ENCODE measurements at places on chromosomes 7 and 10.

GRCh38 chr7:106313966-106314365, 29.2 kb upstream of the NAMPT start:
- DNase-seq = no peak

GRCh38 chr10:30629653-30630052, at the start of gene LYZL2:
LYZL2 (minus strand) TSS chr10:30629753; CDS start chr10:30626915, 2,838 bp downstream.
- DNase-seq = no peak

DNA sequence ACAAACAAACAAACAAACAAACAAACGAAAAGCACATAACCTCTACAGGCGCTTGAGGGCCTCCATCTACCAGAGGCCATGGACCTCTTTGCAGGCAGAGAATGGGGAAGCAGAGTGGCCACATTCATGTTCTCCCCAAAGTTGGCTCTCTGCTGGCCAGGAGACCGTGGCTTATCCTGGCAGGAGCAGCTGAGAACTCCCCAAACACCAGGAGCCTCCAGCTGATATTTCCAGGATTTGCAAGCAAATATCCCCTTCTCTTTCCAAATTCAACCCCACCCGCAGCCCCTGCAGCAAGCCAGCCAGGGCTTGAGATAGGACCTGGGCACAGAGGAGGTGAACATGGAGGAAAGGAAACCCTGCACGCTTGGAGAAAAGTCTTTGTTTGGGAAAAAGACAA, 240.0 kb downstream of the SKAP2 start:
- no peak for DNase-seq

DNA sequence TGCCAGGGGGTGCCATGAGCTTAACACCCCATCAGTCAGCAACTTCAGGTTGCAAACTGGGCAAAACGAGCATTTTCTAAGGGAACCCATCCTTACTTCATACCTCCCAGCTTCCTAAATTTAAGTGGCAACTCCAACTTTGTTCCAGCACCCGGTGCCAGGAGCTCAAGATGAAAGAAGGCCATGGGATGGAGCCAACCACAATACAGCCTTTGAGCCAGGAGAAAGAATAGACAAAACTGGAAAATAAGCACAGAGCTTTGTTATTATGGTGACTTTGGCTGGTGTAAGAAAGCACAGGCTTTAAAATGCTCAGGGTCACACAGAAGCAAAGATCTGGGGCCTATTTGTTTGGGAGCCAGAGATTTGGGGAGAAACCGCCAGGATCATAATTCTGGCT, 388.7 kb upstream of the MGMT start:
- no peak for DNase-seq

DNA sequence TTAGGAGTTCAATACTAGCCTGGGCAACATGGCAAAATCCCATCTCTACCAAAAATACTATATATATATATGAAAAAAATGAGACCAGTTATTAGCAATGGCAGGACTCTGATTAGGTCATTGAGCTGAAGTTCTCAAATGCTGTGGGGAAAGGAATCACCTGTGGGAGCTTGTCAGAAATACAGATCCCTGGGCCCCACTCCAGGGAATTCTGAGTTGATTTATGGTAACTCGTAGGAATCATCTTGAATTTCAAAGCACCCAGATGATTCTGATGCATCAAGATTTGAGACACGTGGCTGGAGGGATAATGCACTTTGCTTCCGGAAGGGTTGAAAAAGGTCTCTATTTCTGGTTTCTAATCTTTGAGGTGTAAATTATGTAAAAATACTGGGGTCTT, 1.0 kb upstream of the ANKRD1 start:
- no peak for DNase-seq

- no peak for DNase-seq
Observed at GRCh38 chr7:85114342-85114741, 72.5 kb downstream of the SEMA3D start.

DNA sequence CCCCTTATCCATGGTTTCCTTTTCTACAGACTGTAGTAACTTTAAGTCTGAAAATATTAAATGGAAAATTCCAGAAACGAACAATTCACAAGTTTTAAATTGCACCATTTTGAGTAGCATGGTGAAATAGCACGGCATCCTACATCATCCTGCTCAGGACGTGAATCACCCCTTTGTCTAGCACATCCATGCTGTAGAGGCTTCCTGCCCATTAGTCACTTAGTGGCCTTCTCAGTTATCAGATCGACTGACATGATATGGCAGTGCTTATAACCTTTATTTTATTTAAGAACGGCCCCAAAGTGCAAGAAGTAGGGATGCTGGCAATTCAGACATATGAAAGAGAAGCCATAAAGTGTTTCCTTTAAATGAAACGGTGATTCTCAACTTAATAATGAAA, 82.7 kb downstream of the CPXM2 start:
- no peak for DNase-seq

DNA sequence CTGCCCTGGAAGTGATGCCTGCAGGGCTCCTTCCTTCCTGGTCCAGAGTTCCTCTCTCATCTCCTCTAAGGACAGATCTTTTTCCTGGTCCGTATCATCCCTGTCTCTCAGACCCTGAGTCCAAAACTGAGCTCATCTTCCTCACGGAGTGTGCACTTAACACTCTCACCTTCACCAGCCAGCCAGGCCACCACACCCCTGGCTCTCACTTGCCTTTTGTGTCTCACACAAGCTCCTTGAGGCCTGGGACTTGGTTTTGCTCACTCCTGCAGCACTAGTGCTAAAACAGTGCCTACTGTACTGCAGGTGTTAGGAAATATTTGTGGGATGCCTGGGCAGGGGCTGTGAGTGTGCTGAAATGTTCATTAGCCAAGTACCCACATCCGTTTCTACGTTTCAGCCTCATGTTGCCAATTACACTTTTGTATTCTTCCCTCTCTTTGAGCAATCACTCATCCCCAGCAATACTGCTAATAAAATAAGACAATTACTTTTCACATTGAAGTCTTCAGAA, 21.4 kb upstream of the PARP12 start:
- no peak for DNase-seq

DNA sequence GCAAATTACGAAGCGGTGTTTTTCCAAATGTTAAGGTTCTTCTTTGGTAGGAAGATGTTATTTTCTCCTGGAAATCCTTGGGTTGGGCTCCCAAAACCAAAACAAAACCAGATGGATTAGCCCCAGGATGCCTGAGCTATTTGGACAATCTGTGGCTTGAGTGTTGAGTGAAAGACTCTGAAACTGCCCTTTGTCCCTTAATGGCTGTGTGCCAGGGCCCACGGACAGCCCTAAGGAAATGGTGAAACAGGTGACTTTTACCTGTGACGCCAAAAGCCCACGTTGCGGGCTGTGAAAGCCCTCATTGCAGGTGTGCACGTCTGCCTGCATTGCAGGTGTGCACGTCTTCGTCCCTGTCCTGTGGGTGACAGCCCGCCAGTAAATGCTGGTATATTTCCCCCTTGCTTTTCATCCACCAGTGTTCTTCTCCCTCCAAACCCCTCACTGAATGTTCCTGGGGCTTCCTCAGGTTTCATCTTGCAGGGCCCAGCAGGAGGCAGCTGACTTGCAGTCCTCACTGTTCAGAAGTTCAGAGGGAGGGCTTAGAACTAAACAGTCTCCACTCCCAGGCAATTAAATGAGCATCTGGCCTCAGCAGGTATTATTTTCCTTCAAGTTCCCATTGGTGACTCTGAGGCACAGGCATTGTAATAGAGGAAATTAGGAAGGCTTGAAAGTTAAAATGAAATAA, 10.7 kb downstream of the PFKP start:
- DNase-seq = no peak

GRCh38 chr10:6239213-6239991, 36.7 kb downstream of the PFKFB3 start:
- no peak for DNase-seq

GRCh38 chr10:89710753-89711152, 9.4 kb downstream of the KIF20B start:
- no peak for DNase-seq

DNA sequence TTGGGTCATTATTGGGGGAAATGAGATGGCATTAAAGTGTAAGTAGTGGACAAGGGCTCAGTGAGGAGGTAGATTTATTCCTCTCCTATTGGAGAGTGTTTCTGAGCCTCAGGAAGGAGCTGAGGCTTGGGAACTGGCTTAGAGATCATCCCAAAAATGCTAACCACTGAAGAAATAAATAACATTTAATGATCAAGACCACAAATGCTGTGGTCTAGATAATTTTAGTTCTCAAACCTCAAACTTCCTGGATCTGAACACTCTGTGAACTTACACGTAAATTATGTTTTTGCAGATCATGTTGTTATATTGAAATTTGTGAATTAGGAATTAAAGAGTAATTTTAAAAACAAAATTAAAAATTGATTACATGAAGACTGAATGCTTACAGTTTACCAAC, 27.3 kb downstream of the MDFIC start:
- DNase-seq = no peak

GRCh38 chr7:130201796-130202195, 3.4 kb downstream of the TMEM209 start:
- no peak for DNase-seq

GRCh38 chr10:125146791-125147579, 13.4 kb downstream of the CTBP2 start:
- DNase-seq = no peak

- DNase-seq = peak; percentile 8
Observed at GRCh38 chr10:68598978-68599770, 39.0 kb downstream of the TET1 start.

- no peak for DNase-seq
Observed at GRCh38 chr10:84243759-84244158, 1.1 kb upstream of the RGR start.

- DNase-seq = no peak
Observed at GRCh38 chr10:30098629-30099028, 39.2 kb upstream of the JCAD start.

DNA sequence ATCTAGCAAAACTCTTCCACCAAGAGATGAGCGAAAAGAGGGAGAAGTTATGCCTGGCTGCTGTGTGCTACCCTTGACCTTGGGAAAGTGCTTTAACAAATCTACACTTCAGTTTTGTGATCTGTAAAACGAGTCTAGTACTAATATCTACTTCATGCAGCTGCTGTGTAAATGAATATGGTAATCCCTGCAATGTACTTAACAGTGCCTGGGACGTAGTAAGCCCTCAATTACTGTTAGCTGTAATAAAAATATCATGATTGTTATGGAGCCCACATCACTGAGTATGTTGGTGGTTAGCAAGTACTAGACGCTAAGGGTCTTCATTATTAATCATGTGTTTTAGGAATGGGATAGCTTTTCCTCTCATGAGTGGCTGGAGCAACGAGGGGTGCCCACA, 80.5 kb downstream of the LYZL1 start:
- DNase-seq = no peak

- DNase-seq = no peak
Observed at GRCh38 chr10:58508316-58508715, 4.4 kb upstream of the BICC1 start.

- DNase-seq = peak; percentile 76
Observed at GRCh38 chr7:29190349-29191045, 4.1 kb upstream of the CHN2 start.

GRCh38 chr7:150450491-150451001, at the start of gene GIMAP8:
GIMAP8 (plus strand) TSS chr7:150450630; CDS start chr7:150466699, 16,069 bp downstream.
- DNase-seq = no peak

DNA sequence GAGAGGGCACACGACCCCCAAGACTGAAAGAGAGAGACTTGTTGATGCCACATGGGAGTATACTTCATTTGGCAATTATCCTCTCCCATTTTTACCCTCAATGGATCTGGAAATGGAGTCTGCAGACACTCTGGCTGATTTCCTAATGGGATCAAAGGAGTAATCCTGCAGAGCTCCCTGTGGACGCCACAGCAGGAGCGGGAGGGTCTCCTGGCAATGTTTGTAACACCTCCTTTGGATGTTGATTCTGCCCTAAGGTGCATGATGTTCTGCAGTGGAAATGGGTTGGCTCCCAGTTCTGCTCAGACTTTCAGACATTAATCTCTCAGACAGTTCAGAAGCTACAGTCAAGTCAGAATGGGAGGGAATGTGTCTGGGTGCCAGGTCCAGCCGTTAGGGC, 166.0 kb upstream of the WDR11 start:
- no peak for DNase-seq

DNA sequence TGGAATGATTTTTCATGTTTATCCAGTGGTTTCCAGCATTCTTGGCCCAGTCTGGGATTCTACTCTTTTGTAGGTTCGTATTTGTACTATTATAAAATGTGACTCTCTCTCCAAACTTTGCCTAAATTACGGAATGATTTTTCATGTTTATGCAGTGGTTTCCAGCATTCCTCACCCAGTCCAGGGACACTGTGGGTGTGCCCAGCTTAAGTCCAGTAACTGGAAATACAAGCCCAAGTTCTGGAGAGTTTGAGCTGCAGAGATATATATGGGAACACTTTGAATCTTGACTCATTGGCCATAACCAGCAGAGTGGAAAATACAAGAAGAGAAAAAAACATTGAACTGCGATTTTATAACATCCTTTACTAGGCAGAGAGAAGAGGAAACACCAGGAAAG, 5.9 kb upstream of the MAGI2 start:
- no peak for DNase-seq

DNA sequence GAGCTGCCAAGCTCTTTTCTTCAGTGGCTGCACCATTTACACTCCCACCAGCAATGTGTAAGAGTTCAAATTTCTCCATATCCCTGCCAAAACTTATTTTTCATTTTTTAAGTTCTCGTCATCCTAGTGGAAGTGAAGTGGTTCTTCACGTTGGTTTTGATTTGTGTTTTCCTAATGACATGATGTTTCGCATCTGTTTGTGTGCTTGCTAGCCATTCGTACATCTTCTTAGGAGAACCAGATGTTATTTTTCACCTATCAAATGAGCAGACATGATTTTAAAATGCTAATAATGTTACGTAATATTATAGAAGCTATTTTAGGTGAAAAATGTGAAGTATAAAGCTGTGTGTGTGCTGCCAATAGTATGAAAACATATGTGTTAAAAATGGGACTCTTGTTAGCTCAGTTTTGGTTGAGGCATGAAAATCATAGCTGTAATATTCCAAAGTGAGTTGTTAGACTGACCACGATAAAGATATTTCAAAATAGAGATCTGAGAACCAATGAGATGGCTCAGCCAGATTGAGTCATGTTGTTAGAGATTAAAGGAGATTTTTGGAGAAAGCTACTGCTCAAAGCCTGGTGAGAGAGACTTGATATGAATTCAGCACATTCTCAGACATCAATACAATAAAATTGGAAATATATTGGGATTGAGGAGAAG, 25.9 kb upstream of the GALNT11 start:
- DNase-seq = no peak

- no peak for DNase-seq
Observed at GRCh38 chr10:85152496-85152895, 824.1 kb downstream of the CCSER2 start.

- DNase-seq = no peak
Observed at GRCh38 chr7:81684514-81685269, 85.2 kb downstream of the HGF start.

Data from NCI-H526 treated with DMSO at 0.1 percent for 48 hours (cell line).